ENCODE measurements at places on chromosomes 1 and 21.

GRCh38 chr1:211135342-211135950 lies 1.5 kb upstream of the KCNH1 start:
- DNase-seq, result peak; percentile 19

DNA sequence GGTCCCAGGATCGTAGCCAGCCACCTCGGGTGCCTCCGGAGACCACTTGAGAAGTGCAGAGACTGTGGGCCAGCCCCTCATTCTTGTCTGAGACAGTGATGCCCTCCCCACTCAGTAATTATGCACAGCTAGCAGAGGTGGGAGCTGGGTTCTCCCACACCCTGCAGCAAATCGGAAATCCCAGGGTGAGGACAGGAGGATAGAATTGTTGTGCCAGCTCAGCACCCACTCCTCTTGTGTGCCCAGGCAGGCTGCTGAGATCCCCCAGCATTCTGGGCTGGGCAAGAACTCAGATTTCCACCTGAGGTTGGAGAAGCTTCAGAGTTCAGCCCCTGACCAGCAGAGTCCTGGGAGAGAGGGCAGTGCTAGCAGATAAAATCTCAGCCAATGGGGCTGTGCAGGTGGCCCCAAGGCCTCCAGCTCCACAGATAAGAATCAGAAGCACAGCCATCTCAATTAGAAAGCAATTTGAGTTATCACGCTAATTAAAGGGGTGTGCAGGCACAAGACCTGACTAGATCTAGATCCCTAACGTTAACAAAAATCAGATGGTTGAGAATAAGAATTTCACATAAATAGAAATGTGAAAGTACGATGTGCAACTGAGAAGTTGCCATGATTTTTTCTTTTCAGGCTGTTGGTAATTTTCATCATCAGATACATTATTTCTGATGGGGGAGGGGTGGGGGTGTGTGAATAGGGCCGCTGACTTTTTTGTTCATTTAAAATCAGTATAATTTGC lies 45.5 kb upstream of the IRF2BP2 start:
- DNase-seq, result no peak

DNA sequence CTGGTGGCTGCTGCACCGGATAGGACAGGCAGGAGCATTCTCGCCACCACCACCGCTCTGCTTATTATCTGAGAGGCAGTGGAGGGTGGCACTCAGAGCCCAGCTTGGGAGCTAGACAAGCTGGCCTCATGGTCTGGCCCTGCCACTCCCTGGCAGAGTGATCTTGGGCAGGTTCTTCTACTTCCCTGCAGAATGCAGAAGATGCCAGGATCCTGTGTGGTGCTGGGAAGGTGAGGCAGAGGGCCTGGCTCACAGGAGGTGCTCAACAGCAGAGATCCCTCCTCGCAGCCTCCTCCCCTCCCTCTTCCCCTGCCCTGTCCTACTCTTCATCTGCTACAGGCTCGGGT lies 60.4 kb downstream of the ARHGEF10L start:
- no peak for DNase-seq

GRCh38 chr1:232589812-232590743 lies 39.9 kb downstream of the SIPA1L2 start:
- no peak for DNase-seq

DNA sequence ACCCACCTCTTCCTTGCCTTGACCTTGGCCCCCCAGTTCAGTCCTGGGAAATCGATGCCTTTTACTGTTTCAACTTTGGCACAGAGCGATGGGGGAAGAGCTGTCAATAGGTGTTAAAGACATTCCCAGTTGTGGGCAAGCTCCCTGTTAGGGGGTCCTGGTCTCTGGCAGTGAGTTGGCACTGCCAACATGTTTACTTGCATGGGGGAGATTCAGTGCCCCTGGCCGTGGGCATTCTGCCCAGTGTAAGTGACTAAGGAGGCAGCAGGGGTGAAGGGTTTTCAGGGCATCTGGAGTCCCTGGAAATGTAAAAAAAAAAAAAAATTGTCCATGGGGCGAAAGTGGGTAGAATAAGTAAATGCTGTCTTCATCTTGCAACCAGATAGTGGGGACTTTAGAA lies 407.0 kb downstream of the PTPRU start:
- DNase-seq, result no peak

DNA sequence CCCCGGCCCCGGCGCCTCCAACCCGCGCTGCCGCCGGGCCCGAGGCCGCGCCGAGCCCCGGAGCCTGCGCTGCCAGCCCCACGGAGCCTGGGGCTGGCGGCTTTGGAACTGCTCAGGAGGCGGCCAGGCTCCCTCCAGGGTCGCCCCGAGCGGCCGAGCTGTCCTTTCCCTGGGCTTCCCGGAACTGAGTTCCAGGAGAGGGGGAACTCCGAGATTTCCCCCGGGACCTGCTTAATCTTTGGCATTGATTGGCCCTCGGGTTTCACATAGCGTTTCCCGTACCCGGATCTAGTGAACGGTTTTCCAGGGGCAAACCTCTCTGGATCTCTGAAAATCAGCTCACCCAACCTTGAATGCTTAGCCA lies 504 bp downstream of the H6PD start:
- no peak for DNase-seq
